ENCODE measurements at places on chromosomes 16 and 17. TPM values are rescaled to one million over a fixed set of nuclear protein-coding genes. Genes with fewer than 3 reads are reported as not detected.

GRCh38 chr16:84730406-84731106 is 30.8 kb downstream of the USP10 start:
- peak; percentile 85 for DNase-seq

The BCL6B gene
- total RNA-seq: 10.1 TPM

The DPEP1 gene
- not detected for total RNA-seq

DNA sequence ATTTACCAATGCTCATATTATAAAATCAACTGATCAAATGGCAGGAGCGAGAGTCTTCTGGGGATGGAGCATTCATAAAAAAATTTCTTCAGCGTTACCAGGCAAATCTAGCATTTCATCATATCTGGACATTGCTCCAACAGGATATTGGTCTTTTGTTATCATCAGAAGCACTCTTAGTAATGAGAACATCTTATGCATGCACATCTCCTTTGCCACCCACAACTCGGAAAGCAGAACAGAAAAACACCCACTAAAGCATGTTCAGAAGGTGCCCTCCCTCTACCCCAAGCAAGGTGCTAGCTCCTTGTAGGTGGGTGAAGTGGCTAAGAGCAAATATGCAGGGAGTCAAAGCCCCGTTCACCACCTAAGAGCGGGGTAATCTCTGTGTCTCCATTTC is 18.9 kb downstream of the ARHGAP17 start:
- DNase-seq: no peak

DNA sequence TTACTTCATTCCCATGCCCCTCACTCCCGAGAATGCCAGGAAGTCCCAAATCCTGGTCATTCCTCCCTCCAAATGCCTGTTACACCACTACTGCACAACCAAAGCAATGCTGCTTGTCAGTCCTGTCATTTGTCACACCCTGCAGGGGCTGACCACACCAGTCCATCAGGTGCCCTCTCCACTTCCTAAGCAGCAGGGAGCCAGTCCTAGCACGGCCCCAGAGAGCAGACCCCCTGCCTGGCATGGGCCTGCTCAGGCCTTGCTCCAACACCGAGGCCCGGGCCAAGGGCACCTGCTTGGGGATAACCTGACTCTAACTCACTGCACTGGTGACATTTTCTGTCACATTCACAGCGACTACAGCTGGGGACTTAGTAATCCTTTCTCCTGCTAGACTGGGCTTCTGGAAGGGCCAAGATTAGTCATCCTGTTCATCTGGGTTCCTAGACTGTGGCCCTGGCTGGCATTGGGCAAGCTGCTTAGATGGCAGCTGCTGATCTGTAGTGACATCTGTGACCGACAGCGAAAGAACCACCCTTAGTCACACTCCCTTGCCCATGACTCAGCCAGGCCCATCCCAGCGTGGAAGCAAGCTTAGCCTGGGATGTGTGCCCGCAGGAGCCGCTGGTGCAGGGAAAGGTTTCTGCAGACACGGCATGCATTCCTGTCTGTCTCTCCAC is 5.4 kb downstream of the ALYREF start:
- DNase-seq: no peak

DNA sequence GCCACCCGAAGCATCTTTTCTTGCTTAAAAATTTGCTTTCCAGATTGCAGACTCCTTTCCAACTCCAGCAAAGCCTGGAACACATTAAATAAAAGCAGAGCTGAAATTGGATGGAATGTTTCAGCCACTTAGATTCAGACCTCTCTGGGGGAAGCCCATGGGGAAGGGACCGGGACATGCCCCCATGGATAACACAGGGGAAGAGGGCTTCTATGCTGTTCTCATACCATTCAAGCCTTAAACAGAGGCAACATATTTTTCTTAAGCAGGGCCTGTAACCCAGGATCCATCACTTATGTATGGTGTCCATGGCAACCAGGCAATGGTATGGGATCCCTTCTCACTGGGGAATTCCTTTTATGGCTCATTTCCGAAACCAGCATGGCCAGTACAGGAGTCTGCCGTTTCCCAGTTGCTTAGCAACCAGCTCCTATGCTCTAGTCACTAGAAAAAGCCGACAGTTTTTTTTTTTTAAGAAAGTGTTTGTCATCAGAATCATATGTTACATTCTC is 62.0 kb upstream of the MARCHF10 start:
- peak; percentile 49 for DNase-seq

- DNase-seq: no peak
These were observed 9.8 kb downstream of the SLC35B1 start for GRCh38 chr17:49698005-49698404.

DNA sequence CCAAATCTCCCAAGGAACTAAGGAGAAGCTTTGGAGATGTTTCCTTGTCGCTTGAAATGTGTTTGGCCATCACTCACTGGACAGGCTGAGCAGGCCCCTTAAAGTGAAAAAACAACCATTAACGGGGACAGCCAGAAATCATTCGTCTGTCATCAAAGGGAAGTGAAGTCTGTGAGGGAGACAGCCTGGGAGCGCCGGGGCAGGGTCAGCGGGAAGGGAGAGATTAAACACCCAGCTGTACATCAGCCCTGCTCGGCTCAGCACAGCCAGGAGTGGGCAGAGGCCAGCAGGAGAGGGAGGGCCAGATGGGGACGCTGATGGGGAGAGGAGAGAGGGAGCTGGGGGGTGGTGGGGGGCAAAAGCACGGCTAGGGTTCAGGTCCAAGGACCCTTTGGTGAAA is 105.1 kb downstream of the SDK2 start:
- no peak for DNase-seq

DNA sequence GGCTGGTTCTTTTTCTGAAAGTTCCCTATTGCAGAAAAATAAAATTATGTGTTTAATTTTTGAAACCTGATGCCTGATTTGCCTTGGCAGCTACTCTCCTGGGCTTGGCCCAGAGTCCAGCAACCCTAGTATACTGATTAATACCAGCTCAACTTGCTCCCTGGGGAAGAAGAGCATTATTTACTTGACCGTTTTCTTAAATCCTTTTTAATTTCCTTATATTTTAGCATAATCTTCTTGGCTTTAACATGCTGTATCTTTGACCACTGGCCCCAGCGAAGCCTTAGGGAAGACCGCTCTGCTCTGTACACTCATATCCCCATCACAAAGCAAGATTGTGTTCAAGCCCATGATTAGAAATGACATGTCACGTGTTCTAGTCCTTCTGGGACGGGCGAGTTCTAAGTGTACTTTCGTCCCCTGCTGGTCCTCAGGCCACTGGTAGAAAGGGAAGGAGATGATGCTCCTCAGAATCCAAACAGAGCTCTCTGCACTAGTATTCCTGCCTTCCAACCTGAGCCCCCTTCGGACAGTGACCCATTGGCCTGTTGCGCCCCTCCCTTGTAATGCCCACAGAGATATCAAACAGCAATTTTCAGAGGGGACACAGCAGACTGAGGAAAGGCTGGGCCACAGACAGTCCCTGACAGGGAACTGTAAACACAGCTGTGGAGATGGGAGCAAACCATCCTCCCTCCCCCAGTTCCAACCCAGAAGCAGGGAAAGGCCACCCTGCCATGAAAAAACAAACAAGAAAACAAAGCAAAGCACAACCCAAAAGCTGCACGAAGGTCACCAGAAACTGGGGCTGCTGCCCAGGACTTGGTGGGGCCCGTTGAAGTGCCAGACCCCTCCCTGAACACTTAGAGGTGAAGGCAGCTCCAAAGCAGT is 4.3 kb upstream of the EZH1 start:
- DNase-seq: no peak

- DNase-seq: no peak
These were observed 29.6 kb upstream of the HNF1B start for GRCh38 chr17:37774504-37774903.

DNA sequence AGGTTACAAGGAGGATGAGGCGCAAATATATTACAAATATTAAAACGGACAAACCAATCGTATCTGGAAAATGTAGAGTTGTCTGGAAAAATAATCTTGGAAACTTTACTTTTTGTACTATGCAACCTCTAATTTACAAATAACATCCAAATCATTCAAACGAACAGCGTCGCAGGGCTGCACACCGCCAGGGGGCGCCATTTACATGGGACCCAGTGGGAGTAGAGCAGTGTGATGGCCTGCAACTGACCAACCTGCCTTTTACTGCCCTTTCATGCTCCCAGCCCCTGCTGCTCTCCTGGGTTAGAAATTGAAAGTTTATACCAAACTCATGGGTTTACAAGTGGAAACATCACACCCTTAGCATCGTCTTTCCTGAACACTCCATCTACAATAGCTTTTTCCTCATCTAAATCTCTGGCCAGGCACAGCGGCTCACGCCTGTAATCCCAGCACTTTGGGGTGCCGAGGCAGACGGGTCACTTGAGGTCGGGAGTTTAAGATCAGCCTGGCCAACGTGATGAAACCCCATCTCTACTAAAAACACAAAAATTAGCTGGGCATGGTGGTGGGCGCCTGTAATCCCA is 10.0 kb downstream of the PITPNC1 start:
- DNase-seq: no peak

GRCh38 chr17:41650794-41651624 is 26.6 kb upstream of the KRT17 start:
- no peak for DNase-seq
